Stimulated activated CD4-positive, alpha-beta T cell treated with anti-CD3 and anti-CD28 coated beads, Interleukin-15, amount 100 ng/mL, for 1 hour (primary cell): ENCODE measurements at places on chromosomes 7 and 10.

DNA sequence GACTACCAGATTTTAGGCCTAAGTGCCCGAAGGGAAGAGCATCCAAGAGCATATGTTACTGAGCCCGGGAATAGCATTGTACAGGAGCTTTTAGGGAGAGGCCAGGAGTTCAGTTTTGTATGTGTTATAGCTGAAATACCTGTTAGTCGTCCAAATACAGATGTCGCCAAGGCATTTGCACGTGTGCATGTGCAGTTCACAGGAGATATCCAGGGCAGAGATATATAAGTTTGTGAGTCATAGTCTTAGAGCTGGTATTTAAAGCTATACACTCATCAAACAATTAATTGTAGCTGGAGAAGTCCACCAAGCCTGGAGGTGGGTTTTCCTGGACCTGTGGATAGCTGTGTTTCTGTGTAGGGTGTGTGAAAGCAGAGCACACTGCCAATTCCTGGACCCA is 394.0 kb upstream of the FZD8 start:
- DNase-seq, result no peak

- no peak for DNase-seq
Observed at GRCh38 chr10:72096115-72097000, 8.0 kb upstream of the SPOCK2 start.

DNA sequence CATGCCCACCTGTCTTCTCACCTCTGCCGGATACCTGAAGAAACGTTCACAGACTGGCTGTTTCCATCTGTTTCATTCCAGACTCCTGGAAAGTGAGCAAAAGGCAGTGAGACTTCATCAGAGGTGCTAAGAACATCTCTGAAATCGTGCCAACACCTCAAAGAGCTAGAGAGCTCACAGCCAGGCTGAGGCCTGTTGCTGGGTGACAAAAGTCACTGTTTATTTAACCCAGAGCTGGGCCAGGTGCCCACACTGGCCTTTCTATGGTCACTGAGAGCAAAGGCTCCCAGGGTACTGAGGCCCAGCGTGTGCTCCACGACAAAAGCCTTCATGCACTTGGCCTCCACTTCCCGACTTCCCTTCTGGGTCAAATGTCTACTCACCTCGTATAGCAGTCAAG is 3.7 kb upstream of the NANOS1 start:
- DNase-seq, result no peak

GRCh38 chr10:103855424-103855823 is at the start of gene SH3PXD2A:
TSS of gene SH3PXD2A (minus strand) at chr10:103855576. CDS start at chr10:103855266, 310 bp downstream.
- no peak for DNase-seq
